Stimulated activated CD4-positive, alpha-beta T cell treated with anti-CD3 and anti-CD28 coated beads, Interleukin-12 subunit alpha, Interleukin-12 subunit beta, amount 100 ng/mL, for 24 hours (primary cell): ENCODE measurements at places on chromosomes 1 and 21.

DNA sequence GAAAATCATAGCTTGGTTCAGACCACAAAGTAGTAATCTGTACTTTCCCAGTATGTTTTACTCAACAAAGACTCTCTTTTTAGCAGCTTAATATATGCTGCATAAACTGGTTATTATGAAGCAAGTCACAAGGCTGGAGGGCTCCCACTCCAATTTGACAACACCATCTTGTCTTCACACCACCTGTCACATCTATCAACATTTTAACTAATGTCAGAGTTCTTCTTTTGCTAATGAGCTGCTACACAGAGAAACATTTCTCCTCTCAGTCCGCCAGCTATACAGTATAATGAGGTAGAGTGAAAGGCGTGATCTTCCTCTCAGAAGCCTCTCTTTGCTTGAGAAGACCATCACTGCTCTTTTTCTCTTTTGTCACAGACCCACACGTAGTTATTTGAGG is 230.1 kb downstream of the BARHL2 start:
- no peak for DNase-seq

DNA sequence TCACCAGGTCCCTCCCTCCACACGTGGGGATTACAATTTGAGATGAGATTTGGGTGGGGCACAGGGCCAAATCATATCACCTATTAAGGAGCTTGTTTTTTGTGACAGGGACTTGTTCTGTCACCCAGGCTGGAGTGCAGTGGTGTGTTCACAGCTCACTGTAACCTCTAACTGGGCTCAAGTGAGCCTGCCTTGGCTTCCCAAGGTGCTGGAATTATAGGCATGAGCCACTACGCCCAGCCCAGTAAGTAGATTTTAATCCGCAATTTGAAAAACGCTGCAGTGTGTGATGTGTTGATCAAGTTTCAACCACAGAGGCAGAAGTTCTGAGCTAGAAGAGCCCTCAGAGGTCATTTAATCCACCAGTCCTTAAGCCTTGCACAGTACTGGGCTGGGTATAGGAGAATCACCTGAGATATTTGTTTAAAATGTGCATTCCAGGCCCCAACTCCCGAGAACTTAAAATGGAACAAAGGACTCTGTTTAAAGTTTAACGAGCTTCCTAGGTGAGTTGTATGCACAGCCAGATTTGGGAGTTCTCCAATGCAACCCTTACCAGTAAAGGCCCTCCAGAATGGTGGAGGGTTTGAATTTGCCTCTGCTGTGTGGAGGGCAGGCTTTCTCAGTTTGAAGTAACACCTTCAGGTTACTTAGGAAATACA is 13.4 kb downstream of the RPL11 start:
- DNase-seq = no peak

- no peak for DNase-seq
These were observed 1.4 kb upstream of the USP21 start for GRCh38 chr1:161157867-161158266.

- no peak for DNase-seq
These were observed 36.6 kb downstream of the GJA5 start for GRCh38 chr1:147723691-147724323.

DNA sequence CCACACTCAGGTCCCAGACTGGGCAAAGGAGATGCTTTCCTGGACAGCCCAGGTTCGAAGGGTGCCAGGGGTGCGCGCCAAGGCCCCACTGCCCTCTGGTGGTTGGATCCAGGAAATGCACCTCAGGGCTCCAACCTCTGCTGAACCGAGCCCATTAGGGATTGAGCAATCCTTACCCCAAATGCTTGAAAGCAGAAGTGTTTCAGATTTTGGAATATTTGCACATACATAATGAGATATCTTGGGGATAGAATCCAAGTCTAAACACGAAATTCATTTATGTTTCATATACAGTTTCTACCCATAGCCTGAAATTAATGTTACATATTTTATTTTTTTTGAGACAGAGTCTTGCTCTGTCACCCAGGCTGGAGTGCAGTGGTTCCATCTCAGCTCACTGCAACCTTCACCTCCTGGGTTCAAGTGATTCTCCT is 57.4 kb downstream of the SLC9A1 start:
- peak; percentile 46 for DNase-seq

DNA sequence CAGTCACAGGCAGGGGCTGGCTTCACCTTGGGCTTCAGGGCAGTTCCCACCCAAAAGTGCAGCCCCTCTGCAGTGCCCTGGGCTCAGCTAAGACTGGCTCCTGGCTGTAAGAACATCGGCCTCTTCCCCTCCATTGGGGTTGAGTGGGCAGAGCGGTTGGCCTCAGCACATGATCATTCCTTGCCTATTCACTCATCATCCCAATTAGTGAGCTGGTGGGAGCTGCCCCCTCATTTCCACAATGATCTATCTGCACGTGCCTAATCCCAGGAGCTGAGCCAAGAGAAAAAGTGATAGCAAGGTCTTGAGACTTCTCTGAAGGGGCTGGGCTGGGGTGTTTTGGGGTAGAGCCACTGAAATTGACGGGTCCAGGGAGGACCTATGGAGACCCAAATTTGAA is 133.6 kb downstream of the SYF2 start:
- DNase-seq = no peak

DNA sequence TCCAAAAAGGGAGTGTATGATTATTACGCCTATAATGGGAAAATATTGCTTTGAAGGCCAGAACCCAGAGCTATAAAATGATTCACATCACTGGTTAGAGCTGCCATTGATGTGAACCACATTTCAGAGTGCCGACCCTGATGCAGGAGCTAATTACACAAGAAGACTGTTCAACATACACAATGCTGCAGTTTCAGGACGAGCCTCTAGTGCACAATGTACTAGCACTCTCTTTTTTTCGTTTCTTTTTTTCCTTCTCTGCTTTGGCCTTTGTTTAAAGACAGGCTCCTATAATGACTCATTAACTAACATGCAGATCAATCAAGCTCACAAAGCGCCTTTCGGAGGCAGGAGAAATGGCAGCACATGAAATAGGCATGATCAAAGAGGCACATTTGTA is 66.0 kb upstream of the HMGB4 start:
- DNase-seq = no peak

- DNase-seq = no peak
These were observed 121.6 kb upstream of the C1orf105 start for GRCh38 chr1:172298911-172299310.
